T-helper 2 cell treated with Interferon-gamma antibody and Interleukin-4, amounts not matched to agents 100 ng/mL and 5 ng/mL, for 36 hours (primary cell): ENCODE measurements at places on chromosomes 2 and 18. TPM values are rescaled to one million over a fixed set of nuclear protein-coding genes. Genes with fewer than 3 reads are reported as not detected.

UGT1A5 gene
- total RNA-seq = not detected in 2 replicates

ASXL3 gene
- not detected in 2 replicates for total RNA-seq

MROH2A gene
- total RNA-seq = not detected in 2 replicates

SLC8A1 gene
- total RNA-seq = 1.8 and 1.9 TPM in 2 replicates

IL1RL1 gene
- total RNA-seq = 2.4 and 3.0 TPM in 2 replicates

PARD3B gene
- 1.6 and 1.7 TPM in 2 replicates for total RNA-seq

PROKR1 gene
- not detected in 2 replicates for total RNA-seq

RAB17 gene
- total RNA-seq = not detected in 2 replicates

FSHR gene
- not detected in 2 replicates for total RNA-seq

LRRC30 gene
- total RNA-seq = not detected in 2 replicates

ACSL3 gene
- 51.5 and 58.2 TPM in 2 replicates for total RNA-seq

PSMA8 gene
- total RNA-seq = 1.6 and 1.7 TPM in 2 replicates

NCKAP5 gene
- total RNA-seq = not detected in 2 replicates

REG3A gene
- not detected in 2 replicates for total RNA-seq

UGT1A8 gene
- total RNA-seq = not detected in 2 replicates

KCNIP3 gene
- not detected in 2 replicates for total RNA-seq

AMER3 gene
- total RNA-seq = not detected in 2 replicates

LGALSL gene
- total RNA-seq = 0.45 and 0.73 TPM in 2 replicates

DTNA gene
- 0.25 TPM in 1 of 2 replicates, not detected in the other for total RNA-seq

ST8SIA5 gene
- 0.07 TPM in 1 of 2 replicates, not detected in the other for total RNA-seq

PLA2R1 gene
- total RNA-seq = not detected in 2 replicates

TEKT4 gene
- total RNA-seq = 0.39 and 0.59 TPM in 2 replicates
